ENCODE measurements at places on chromosomes 2 and 18. TPM values are rescaled to one million over a fixed set of nuclear protein-coding genes. Genes with fewer than 3 reads are reported as not detected.

Gene CKAP2L
- 0.48 TPM for total RNA-seq

Gene FAM237A
- not detected for total RNA-seq

Gene NPHP1
- total RNA-seq: 3.4 TPM

Gene KCNK3
- total RNA-seq: not detected

Gene COL5A2
- total RNA-seq: 1.9 TPM

Gene CRYGC
- total RNA-seq: not detected

Gene MC4R
- total RNA-seq: not detected

Gene TMEFF2
- total RNA-seq: under 0.01 TPM

Gene FER1L5
- under 0.01 TPM for total RNA-seq

Gene PLEKHA3
- total RNA-seq: 7.2 TPM

Gene CRYGD
- not detected for total RNA-seq

Gene OSBPL6
- total RNA-seq: 6.0 TPM

Gene DSG1
- 0.72 TPM for total RNA-seq

Gene ANKRD62
- not detected for total RNA-seq

Gene SLC39A10
- 13.9 TPM for total RNA-seq

Gene CDC42EP3
- total RNA-seq: 13.3 TPM

Gene PCARE
- not detected for total RNA-seq

Gene TMEM37
- total RNA-seq: 0.72 TPM

Gene IL1F10
- total RNA-seq: not detected

Gene GAL3ST2
- total RNA-seq: not detected

Gene GCG
- not detected for total RNA-seq

Gene CHRND
- not detected for total RNA-seq

Gene CFAP65
- total RNA-seq: under 0.01 TPM

Gene STAT1
- total RNA-seq: 36.9 TPM

Gene HAAO
- total RNA-seq: not detected

Gene PAX8
- total RNA-seq: 24.3 TPM

Gene ABCB11
- not detected for total RNA-seq

Gene TEX44
- total RNA-seq: not detected

Gene PARD3B
- total RNA-seq: 1.1 TPM

Gene CRACDL
- total RNA-seq: 1.1 TPM

Gene KCNF1
- total RNA-seq: 0.48 TPM

Gene DPP10
- not detected for total RNA-seq

Gene PDE11A
- 0.48 TPM for total RNA-seq

Gene PROKR1
- not detected for total RNA-seq

Gene KIF5C
- total RNA-seq: not detected

Gene SLC11A1
- 1.4 TPM for total RNA-seq

Gene LRRC30
- not detected for total RNA-seq

Gene SERPINB12
- 0.48 TPM for total RNA-seq

Gene GPBAR1
- 0.43 TPM for total RNA-seq

Gene MAPRE3
- 1.7 TPM for total RNA-seq

Gene IL1RL1
- 11.6 TPM for total RNA-seq

Gene MYOM1
- 0.96 TPM for total RNA-seq

Gene HOXD8
- total RNA-seq: 1.7 TPM

Gene LINC00305
- total RNA-seq: not detected

Gene CPLX4
- total RNA-seq: 0.24 TPM

Gene SNORC
- total RNA-seq: 1.3 TPM
